Upper lobe of left lung (tissue), 6 donors: ENCODE measurements at places on chromosomes 6 and 20.

- no peak overlapping the region for H3K27ac ChIP-seq
- no peaks in the 10 kb centered on the region for H3K27me3 ChIP-seq
- H3K4me1 ChIP-seq, result no peaks in the 10 kb centered on the region
- no peaks in the 10 kb centered on the region for H3K36me3 ChIP-seq
Observed at GRCh38 chr20:38278131-38278530, 17.6 kb upstream of the KIAA1755 start.

DNA sequence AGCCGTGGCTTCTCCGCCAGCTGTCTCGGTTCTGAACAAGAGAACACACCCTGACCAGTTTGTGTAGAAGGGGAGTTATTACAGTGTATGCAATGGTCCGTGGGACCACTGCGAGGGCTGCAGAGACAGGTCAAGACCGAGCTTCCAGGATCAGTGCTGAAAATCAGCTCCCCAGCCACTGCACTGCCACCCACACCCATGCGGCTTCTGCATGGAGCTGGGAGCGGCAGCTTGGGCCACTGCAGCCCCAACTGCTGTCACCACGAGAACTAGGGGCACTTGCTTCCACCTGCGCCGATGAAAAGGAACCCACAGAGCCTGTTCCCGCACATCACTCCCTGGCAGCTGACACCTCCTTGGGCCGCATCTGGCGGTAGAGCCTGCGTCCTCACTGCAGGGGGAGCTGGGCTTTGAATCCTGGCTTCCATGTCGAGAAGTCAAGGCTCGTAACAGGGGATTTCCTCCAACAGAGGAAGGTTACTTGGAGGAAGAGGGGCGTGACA is 56.2 kb downstream of the TMEM242 start:
- no peak for DNase-seq
- no peak overlapping the region for H3K27ac ChIP-seq
- no peaks in the 10 kb centered on the region for H3K36me3 ChIP-seq
- no peaks in the 10 kb centered on the region for H3K27me3 ChIP-seq

DNA sequence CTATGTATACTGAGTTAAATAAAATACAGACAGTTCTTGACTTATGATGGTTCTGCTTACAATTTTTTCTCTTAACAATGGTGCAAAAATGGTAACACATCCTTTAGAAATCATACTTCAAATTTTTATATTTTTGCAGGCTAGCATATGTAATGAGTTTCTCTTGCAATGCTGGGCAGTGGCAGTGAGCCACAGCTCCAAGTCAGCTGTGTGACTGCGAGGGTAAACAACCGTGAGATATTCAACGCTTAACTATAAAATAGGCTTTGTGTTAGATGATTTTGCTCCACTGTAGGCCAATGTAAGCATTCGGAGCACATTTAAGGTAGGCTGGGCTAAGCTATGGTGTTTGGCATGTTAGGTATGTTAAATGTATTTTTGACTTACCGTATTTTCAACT is 136.1 kb downstream of the PLCB4 start:
- H3K4me3 ChIP-seq, result no peak overlapping the region
- DNase-seq, result no peak
- H3K27ac ChIP-seq, result no peak overlapping the region
- H3K36me3 ChIP-seq, result no peaks in the 10 kb centered on the region

DNA sequence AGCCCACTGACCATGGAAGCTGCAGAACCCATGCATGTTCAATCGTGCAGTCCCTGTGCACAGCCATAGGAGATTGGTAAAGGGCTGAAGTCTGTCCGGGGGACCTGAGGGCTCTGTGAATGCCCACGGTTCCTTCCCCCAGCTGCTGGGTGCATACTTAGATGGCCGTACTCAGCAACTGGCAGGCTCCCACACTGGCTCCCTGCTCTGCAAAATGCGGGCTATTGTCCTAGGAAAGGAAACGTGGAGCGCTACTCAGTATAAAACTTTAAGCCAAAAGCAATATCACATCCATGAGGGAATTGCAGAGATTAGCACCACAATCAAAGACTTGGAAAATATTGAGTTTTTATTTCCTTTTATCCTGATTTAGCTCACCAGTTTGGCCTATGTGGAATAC is 202.0 kb downstream of the WDR27 start:
- H3K36me3 ChIP-seq, result no peaks in the 10 kb centered on the region
- H3K27me3 ChIP-seq, result no peaks in the 10 kb centered on the region
- DNase-seq, result no peak
- no peak overlapping the region for H3K27ac ChIP-seq
- H3K4me1 ChIP-seq, result no peaks in the 10 kb centered on the region
- H3K4me3 ChIP-seq, result no peak overlapping the region

- H3K27me3 ChIP-seq, result no peaks in the 10 kb centered on the region
- no peak overlapping the region for H3K27ac ChIP-seq
- H3K4me1 ChIP-seq, result no peaks in the 10 kb centered on the region
- no peak overlapping the region for H3K4me3 ChIP-seq
- DNase-seq, result no peak
Observed at GRCh38 chr6:110089323-110089722, 90.1 kb downstream of the WASF1 start.

DNA sequence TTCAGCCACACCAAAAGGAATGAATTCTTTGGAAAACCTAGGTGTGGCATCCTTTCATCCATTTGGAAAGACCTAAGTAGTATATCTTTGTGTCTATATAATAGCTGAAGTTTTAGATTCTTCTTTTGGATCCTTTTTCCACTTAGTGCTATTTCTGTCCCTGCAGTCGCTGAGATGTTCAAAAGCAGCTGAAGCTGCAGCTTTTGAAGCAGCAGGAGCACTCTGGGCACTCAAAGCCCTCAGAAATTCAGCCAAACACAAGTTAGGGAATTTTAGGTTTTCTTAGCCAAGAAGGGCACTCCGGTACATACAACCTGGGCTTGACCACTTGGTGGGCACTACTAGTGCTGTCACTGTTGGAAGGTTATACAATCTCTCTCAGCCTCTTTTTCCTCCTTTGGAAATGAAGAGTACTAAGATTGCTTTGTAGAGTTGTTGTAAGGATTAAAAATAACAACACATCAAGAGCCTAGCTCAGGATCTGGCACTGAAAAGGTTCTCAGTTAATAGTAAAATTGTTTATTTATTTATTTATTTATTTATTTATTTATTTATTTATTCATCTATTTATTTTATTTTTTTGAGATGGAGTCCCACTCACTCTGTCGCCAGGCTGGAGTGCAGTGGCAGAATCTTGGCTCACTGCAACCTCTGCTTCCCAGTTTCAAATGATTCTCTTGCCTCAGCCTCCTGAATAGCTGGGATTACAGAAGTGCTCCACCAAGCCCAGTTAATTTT is 71.9 kb upstream of the SLC22A16 start:
- no peak overlapping the region for H3K4me3 ChIP-seq
- H3K27ac ChIP-seq, result no peak overlapping the region
- DNase-seq, result no peak
- no peaks in the 10 kb centered on the region for H3K36me3 ChIP-seq
- H3K4me1 ChIP-seq, result no peaks in the 10 kb centered on the region
